NCI-H187 (cell line): ENCODE measurements at places on chromosomes 4 and X.

GRCh38 chrX:39752815-39753214, 344.9 kb downstream of the BCOR start:
- no peak for DNase-seq

GRCh38 chr4:148376151-148376550, 66.1 kb downstream of the NR3C2 start:
- DNase-seq = no peak

DNA sequence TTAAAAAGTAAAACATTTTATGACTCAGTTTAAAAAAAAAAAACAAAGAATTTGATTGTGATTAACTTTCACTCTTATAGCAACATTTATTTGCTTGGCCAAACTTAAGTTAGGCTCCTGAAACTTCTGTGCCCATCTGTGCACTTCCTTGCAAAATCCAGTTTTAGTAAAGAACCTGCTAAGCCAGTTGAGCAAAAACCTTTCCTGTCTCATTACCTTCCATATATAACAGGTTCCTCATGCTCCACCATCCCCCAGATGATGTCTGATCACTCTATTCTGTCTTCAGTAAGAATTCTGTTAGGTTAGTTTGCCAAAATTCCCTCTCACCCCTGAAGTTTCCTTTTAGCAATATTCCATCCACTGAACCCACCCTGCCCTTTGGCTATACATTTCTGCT, 1200.5 kb downstream of the C4orf33 start:
- no peak for DNase-seq

DNA sequence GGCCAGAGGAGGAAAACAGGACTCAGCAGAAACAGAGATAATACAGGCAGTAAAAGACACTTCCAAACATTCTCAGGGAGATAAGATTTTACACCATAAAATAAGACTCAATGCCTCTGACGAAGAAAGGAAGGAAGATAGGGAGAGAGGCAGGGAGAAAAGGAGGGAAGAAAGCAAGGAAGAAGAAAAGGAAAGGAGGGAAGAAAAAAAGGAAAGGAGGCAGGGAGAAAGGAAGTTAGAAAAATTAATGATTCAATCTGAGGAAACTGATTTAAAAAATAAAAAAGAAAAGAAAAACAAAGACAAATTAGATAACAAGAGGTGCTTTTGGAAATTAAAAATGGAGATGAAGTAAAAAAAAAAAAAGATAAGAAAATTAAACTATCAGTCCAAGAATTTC, 72.1 kb downstream of the PDS5A start:
- DNase-seq = no peak

DNA sequence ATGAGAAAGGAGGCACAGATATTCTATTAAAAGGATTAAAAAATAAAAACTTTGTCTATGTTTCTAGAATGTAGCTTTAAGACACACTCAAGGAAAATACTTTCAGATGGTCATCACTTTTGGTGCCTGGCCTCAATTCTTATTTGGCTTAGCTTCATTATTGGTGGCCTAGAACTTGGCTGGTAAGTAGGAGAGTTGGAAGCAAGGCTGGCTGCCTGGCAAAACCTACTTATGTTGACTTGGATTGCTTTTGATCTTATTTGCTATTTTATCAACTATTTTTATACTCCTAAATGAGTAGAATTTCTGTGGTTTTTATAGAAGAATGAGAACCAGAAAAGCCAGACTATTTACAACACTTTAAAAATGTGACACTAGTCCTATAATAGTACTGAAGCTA, 35.3 kb upstream of the JADE3 start:
- DNase-seq = no peak

DNA sequence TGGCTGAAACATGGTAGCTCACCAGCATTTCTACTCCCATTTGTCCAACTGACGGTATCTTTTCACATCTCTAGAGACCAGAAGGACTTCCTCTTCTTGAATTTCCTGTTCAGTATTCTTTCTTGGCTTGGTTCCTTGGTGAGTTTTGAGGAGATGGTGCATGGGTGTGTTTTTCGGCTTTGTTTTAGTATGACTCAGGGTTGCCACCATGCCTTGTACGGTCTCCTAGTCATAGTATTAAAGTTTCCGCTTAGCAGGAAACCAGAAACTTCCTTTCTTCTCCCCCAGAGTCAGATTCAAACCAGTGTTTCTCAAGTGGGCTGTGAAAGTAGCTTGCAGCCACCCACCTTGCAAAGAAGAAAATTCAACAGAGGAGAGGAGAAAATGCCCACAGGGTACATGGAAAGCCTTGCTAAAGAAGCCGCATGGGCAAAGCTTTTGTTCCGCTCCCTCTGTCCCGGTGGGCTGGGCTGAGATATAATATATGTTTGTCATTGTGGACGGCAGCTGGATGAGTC, 5.7 kb downstream of the CD99 start:
- no peak for DNase-seq

DNA sequence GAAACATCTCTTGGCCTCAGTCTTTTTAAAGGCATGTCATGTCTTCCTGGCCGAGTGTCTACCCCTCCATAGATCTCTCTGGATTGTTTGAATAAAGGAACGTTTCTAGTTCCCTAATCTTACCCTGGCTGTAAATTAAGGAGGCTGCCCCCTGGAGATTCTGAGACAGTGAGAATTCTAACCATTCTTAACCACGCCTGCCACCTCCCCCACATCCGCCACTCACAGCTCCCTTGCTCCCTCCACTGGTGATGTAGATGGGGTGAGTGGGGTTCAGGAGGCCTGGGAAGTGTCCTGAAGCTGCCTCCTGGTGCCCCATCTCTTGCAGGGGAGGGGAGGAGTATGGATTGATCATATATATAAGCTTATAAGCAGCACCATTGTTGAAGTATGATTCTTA, 48.0 kb upstream of the TRIM2 start:
- no peak for DNase-seq

GRCh38 chr4:150826306-150826705, 188.8 kb downstream of the LRBA start:
- DNase-seq = no peak

- no peak for DNase-seq
Measured at GRCh38 chrX:153387987-153388721, 13.0 kb downstream of the PNMA6E start.

GRCh38 chr4:26736621-26737020, 124.0 kb upstream of the STIM2 start:
- DNase-seq = no peak

GRCh38 chr4:8368998-8369397, 71.5 kb downstream of the ACOX3 start:
- DNase-seq = no peak

DNA sequence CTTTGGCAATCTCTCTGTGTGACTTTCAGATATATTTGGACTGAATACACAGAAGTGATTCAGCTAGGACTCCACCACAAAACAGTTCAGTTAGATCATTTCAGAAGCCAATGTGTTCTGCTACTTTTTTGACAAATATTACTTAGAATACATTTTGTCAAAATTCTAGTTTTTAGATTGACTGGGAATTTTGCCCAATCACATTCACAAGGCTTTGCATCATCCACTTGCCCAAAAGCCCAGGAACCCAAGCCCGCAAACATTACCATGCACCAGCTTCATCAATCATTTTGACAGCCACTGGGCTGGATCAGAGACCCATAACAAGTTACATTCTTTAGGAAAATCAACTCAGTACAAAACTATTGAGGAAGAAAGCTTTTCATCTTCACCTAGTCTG, 256.6 kb upstream of the NDST3 start:
- DNase-seq = no peak

DNA sequence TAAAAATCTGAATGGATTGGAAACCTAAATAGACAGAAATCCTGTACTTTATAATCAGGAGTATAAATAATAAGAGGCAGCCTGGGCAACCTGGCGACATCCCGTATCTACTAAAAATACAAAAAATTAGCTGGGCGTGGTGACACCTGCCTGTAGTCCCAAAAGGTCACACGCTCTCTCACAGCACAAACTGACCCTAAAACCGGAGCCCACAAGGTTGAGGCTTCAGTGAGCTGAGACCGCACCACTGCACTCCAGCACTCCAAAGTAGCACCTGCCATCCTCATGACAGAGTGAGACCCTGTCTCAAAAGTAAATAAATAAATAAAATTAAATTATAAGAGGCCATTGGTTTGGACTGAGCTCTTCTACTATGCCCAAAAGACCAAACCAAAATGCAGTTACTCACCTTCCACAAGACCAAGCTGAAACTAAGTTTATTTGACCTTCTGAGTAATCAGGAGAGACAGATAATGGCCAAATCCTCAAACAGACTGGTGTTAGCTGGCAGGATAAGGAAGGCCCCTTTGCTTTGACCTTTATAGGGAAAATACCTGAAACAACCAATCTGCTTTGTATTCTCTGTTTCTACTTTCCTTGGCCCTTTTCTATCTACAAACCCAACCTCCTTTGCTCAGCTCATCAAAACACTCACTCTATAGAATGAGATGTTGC, 3.2 kb upstream of the GRSF1 start:
- DNase-seq = no peak

DNA sequence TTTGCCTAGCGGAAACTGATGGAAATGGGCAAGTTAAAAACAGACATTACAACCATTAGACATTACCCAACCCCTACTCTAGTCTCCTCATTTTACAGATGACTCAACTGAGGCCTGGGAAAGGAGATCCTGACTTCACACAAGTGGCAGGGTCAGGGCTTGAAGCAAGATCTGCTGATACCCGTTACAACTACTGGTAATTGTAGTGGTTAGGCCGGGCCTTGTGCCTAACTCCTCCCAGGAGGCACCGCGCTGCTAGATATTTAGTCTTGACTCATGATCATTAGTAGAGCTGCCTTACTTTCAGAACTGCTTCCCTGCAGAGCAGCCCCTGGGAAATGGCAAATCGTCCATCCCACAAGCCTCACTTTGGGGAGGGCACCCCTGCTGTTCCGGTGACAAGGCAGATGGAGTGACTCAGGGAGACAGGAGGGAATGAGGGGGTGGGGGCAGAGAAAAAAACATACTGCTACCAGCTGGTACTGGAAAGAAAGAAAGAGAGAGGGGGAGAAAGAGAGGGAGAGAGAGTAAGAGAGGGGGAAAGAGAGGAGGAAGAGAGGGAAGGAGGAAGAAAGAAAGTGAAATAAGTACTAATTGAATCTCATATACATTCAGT, 12.2 kb downstream of the ARHGEF6 start:
- no peak for DNase-seq

DNA sequence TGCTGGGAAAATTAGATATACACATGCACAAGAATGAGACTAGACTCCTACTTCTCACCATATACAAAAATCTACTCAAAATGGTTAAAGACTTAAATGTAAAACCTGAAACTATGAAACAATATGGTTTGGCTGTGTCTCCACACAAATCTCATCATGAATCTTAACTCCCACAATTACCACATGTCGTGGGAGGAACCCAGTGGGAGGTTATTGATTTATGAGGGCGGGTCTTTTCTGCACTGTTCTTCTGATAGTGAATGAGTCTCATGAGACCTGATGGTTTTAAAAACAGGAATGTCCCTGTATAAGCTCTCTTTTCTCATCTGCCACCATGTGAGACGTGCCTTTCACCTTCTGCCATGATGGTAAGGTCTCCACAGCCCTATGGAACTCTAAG, 48.5 kb upstream of the DDX60 start:
- no peak for DNase-seq

- no peak for DNase-seq
Measured at GRCh38 chr4:40750461-40751258, 905 bp downstream of the NSUN7 start.

GRCh38 chrX:2658585-2659292, 32.4 kb upstream of the CD99 start:
- no peak for DNase-seq

DNA sequence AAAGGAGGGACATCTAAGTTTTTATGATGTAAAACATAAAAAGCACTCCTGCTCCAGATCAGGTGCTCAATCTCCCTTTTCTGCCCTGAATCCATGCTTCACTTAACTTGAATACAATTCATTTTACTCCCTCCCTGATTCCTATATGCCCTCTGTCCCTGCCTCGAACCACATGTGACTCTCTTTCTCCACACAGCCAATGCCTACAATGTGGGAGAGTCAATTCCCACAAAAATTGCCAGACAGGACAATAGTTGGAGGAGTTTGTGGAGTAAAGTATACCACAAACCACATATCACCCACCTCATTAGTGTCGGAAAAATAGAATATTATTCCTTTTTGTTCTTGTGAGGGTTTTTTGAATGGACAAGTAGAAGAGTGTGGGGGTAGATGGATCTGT, 9.7 kb downstream of the AMMECR1 start:
- DNase-seq = no peak

DNA sequence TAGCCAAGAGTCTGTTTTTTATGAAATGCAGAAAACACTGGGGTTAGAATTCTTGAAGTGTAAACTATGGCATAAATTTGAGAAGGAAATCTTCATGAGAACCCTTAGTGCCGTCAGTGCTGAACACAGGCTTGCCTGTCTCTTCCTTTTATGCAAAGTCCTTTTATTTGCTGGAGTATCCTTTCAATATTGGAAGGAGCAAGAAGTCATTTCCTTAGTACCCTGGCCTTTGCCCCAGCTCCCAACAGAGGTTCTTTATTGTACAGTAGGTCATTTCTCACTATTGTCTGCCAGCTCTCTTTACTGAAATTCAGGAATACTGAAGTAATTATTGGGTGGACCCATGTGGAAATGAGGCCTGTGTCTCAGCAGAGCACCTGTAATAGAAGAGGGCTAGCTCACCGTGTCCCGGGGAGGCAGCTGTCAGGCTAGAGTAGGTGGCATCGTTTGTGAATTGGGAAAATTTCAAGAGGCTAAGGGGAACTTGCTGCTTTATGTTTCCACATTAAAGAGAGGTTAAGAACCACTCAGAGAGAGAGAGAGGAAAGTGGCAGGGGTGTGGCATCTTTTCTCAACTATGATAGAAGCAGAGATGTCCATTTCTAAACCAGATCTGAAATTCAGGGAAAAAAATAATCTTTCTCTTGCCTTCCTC, 8.7 kb downstream of the FHDC1 start:
- DNase-seq = no peak

DNA sequence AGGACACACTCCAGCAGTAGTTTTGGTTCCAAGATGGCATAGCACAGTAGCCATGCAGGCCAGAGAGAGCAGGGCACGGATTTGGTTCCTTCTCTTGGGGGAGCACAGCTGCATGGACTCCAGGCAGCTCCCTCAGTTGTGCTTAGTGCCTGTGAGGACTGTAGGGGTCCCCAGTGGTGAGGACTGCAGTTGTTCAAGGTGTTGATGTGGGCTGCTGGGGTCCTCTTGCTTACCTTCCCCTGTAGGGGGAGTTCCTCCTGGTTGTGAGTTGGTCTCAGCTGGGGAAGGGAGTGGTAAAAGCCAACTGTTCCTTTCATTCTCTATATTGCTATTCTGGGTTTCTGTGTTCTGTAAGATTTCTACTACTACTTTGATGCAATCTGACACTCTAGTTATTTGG, 606.5 kb downstream of the MAGEB5 start:
- DNase-seq = no peak
